ENCODE measurements at places on chromosomes 5 and 9.

DNA sequence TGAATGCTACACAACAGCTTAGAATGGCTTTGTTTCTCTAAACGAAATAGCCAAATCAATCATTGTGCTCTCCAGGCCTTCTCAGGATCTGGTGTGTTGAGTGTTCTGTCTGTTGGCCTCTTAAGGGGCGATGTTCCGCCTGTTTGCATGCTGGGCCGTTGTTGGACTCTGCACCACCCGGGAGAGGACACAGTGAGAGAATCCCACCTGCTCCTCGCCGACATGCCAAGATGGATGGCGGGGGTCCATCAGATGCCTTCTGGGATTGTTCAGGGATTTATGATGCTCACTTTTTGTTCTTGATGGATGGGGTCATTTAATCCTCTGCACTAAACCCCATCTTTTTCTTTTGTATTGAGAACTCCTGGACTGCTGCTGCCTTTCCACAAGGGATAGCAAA, 159.9 kb downstream of the NTRK2 start:
- DNase-seq = no peak

DNA sequence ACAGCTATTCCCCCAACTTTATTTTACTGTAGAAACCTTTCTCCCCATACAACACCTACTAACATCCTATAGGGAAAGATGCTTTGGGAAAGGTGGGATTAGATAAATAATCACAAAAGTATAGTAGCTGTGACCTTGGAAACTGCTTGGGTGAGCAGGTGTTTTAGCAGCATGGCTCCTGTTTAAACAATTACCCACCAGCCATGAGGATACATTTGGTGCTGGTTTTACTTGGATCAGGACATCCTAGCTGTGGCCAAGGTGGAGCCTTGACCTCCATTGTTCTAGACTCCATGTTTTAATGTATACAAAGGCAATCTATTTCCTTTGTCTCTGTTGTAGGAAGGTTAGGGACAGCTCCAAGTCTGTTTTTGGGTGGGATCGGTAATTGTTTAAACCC, 56.8 kb upstream of the ALDH1B1 start:
- no peak for DNase-seq

DNA sequence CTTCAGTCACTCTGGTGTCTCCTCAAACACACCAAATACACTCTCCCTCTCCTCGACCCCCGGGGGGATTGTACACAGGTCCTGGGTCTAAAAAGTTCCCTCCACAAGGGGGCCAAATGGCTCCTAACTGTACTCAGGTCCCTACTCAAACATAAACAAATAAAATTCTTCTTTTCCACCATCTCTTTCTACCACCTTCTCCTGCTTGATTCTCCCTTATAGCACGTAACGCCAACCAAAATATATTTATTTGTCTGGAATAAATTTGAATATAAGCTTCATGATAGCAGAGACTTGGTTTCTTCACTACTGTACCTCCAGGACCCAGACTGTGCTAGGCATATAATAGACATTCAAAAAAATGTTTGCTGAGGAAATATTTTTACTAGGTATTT, 21.4 kb downstream of the ZNF608 start:
- DNase-seq = no peak

DNA sequence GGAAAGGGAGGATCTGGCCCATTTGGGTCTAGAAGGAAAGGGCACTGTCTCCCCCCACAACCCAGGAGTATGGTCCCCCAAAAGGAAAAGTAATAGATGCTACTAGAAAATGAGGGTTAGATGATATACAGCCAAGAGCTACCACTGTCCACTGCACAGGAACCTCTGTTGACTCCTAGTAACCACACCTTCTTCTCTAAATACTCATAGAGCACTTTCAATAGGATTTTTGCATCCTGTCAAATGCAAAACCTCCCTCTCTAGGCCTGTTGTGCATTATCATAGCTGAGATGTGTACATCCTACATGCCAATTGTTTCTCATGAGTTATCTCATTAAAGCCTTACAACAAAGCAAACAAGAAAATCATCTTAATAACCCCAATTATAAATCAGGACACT, 66.8 kb downstream of the THBS4 start:
- DNase-seq = no peak

GRCh38 chr9:36132086-36132485, 4.4 kb upstream of the GLIPR2 start:
- no peak for DNase-seq

DNA sequence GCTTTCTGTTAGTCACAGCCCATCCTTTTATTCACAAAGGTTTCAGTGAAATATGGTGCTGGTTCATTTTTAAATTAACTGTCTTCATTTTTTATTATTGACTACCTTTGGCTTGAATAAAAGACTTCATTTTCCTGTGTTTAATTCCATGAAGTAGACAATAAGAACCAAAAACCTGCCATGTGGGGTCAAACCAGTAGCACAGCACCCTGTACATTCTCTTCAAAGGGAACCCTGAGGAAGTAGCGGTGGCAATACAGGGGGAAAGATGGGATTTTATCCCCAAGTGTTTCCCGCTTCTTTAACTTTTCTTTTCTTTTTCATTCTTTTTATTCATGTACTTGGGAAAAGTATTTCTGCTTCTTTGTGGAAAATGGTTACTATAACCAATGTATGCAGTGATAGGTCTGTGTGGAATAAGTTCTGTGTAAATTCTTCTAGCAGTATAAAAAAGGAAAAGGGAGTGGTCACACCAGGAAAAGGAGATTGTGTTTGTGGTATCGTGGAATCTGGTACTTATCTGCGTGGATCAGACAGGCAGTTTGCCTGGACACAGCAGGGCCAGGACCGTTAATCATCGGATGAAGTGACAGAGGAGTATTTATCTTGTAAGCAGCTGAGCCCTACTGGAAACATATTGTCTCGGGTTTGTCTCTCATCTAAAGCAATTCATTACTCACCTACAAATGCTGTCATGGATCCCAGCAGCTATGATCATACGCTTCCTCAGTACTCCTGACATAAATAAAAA, 94.2 kb downstream of the PPIC start:
- peak; percentile 13 for DNase-seq

DNA sequence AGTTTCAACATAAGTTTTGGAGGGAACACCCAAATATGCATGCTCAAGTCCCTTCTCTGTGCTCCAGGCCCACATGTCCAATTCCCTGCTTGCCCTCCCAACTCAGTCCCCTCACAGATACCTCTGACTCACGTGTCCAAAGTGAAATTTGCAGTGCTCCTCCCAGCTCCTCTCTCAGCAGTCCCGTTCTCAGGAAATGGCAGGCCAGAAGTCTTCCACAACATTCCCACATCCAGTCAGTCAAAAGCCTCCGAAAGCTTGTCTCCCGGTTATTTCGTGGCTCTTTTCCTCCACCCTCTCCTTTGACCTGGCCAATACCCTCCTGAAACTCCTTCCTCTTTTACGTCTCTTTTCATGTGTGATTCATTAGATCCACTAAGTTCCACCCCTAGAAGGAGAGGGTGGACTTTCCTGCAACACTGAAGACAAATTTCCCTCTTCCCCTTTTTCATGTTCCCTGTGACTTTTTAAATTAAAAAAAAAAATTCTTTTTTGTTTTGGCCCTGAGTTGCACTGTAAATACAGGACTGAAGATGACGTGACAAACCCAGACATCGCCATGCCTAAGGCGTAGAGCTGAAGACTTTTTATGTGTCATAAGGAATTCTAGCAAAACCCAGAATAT, 12.8 kb upstream of the MGAT1 start:
- DNase-seq = no peak

GRCh38 chr9:113887436-113887835, 11.3 kb downstream of the ZNF618 start:
- no peak for DNase-seq

DNA sequence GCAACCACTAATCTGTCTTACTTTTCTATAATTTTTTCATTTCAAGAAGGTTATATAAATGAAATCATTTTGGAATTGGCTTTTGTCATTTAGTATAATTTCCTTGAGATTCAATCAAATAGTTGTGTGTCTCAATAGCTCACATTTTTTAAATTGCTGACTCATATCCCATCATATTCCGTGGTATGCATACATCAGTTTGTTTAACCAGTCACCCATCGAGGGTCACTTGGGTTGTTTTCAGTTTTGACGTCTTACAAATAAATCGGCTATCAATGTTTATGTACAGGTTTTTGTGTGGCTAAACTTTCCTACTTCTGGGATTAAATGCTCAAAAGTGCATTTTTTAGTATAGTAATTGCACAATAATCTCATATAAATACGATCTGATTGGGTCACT, 185.5 kb downstream of the TAF11L14 start:
- no peak for DNase-seq

- DNase-seq = no peak
Measured at GRCh38 chr5:14226149-14226548, 83.0 kb downstream of the TRIO start.

GRCh38 chr9:129446828-129447550, 173.9 kb downstream of the C9orf50 start:
- peak; percentile 54 for DNase-seq

GRCh38 chr9:76651119-76651705, 113.0 kb upstream of the PCA3 start:
- DNase-seq = no peak

- no peak for DNase-seq
Measured at GRCh38 chr9:72292256-72292682, 72.7 kb downstream of the ZFAND5 start.

- DNase-seq = no peak
Measured at GRCh38 chr9:33787839-33788238, 7.5 kb upstream of the PRSS3 start.

DNA sequence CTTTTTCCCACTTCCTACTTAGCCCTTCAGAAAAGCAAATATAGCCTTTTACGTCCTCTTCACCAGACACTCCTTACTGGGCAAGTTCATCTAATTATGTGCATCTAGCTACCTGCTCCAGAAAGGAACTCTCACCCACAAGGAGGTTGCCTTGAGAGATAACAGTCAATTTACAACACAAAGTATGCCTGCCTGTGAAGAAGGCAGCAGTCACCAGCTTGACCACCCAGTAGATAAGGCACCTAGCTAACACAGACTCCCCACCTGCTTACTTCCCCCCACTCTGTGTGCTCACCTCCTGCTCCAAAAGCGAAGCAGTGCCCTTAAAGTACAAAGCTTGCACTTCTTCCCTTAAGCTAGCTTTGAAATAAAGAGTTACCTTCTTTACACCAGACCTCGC, 111.7 kb upstream of the MRPS30 start:
- DNase-seq = no peak

DNA sequence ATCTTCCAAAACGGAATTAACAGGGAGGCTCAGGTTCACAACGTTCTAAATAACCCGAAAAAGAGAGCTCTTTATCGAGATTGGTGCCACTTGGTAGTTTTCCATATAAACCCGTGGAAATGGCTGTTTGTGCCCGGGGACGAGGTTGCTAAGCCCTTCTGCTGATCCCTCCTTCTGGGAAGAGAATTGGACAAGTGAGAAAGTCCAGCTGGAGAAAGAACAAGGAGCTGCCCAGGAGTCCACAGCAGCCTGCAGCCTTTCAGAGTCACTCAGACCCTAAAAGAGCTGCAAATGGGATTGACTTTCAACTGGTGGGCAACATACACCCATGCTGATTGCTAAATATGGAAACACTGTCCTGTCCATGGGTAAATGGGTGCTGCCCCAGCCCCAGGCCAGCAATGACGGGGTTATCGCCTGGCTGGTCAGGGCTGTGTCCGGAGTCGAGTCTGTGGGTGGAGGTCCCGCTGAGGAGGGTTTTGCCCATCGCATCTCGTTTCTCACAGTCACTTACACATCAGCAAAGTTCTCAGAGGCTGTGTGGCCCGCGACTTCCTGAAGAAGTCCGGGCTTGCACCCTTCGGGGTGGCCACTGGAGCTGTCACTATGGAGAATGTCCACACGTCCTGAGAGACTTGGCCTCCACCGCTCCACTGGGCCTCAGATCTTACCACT, 40.7 kb upstream of the HSD17B3 start:
- no peak for DNase-seq

DNA sequence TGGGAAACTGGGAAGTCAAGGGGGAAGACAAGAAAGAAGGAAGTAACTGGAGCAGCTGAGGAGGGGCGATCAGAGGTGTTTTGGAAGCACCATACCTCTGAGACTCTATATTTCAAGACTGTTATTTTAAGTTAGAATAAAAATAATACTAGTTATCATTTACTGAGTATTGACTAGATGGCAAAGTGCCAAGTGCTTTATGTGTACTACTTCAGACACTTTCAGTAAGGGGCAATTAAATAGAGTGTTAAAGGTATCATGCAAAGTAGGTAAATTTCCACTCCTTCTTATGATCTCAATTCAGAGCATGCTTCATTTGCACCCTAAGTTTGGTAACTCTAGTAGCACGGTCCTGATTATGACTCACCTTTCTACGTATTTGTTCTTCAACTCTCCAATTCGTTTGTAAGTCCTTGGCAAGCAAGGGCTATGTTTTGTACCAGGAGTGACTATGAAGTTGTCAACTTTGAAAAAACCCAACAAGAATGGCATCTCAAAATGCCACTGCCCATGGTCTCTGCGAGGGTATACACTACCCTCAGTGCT, 152.4 kb upstream of the RAPGEF1 start:
- DNase-seq = no peak

GRCh38 chr5:69212022-69212421, 22.6 kb downstream of the CENPH start:
- DNase-seq = no peak

DNA sequence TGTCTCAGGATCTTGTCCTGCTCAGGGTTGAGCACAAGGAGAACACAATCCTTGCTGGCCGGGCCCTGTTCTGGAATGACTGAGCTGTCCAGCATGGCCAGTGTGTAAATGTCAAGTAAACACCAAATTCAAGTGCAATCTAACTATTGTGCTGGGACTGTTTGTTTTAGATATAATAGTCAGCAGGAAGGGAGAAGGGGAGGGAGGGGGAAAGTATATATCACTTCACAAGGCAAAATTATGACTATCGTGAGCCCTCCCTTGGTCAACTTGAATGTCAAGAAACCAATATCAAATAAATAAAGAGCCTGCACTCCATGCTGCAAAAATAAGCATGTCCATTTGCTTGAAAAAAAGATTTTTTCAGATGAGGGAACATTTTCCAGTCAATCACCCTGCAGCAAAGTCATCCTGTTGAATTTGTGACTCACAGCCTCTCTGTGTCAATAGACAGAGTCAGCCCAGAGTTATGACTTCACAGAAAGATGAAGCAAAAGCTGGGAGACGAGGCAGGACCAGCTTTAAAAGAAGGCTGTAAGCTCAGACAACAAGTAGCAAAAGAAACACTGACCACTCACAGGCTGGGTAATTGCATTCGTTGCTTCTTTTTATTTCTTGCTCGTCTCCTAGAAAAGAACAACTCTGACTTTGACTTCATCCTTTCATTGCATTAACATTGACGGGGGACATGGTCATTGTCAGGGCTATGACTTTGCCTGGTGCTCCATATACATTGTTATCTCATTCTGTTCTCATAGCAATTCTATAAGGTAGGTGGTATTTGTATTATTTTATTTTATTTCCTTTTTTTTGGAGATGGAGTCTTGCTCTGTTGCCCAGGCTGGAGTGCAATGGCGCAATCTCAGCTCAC, 15.3 kb upstream of the KLF4 start:
- no peak for DNase-seq

- no peak for DNase-seq
Measured at GRCh38 chr5:138334867-138335447, 3.1 kb upstream of the FAM53C start.

- DNase-seq = no peak
Measured at GRCh38 chr5:307794-308579, 13.5 kb upstream of the AHRR start.

GRCh38 chr9:15276328-15276938, 30.6 kb downstream of the TTC39B start:
- peak; percentile 41 for DNase-seq

- DNase-seq = no peak
Measured at GRCh38 chr5:121870489-121870888, 18.8 kb downstream of the FTMT start.

Data from NCI-H510A (cell line).